ENCODE measurements at places on chromosomes 1 and 21.

DNA sequence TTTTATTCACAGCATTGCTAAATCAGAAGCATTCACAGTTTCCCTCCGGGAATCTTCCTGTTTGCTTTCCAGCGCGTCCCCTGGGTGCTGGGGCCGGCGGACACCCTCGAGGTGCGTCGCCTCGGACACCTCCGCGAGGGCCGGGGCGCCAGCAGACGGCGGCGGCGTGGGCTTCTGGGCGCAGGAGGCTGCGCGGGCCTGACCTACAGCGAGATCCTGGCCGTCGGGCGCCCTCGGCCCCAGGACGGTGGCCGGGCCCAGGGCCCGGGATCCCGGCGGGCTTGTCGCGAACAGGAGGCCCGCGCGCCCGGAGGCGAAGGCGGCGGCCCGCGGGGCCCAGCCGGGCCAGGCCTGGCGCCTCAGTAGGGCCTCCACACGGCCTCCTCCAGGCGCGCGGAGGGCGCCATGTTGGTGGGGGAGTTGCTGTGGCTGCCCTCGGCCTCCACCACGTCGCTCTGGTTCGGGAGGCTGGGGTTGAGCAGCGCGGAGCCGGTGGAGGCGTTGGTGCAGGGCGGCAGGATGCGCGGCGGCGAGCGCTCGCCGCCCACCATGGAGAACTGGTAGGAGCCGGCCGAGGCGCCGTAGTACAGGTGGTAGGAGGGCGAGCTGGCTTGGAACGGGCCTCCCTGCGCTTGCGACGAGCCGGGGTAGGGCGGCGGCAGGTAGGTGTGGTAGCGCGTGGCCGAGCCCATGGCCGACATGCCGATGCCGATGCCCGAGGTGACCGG, 123.1 kb downstream of the CLIC6 start:
- H3K36me3 ChIP-seq: peaks cover 28% of the 10 kb centered on the region
- DNase-seq: no peak
- H3K27ac ChIP-seq: no peak overlapping the region
- no peaks in the 10 kb centered on the region for H3K27me3 ChIP-seq
- H3K4me1 ChIP-seq: no peaks in the 10 kb centered on the region

GRCh38 chr1:33874636-33875035, 10.8 kb downstream of the HMGB4 start:
- H3K27ac ChIP-seq: no peak overlapping the region
- DNase-seq: no peak
- no peaks in the 10 kb centered on the region for H3K4me1 ChIP-seq

DNA sequence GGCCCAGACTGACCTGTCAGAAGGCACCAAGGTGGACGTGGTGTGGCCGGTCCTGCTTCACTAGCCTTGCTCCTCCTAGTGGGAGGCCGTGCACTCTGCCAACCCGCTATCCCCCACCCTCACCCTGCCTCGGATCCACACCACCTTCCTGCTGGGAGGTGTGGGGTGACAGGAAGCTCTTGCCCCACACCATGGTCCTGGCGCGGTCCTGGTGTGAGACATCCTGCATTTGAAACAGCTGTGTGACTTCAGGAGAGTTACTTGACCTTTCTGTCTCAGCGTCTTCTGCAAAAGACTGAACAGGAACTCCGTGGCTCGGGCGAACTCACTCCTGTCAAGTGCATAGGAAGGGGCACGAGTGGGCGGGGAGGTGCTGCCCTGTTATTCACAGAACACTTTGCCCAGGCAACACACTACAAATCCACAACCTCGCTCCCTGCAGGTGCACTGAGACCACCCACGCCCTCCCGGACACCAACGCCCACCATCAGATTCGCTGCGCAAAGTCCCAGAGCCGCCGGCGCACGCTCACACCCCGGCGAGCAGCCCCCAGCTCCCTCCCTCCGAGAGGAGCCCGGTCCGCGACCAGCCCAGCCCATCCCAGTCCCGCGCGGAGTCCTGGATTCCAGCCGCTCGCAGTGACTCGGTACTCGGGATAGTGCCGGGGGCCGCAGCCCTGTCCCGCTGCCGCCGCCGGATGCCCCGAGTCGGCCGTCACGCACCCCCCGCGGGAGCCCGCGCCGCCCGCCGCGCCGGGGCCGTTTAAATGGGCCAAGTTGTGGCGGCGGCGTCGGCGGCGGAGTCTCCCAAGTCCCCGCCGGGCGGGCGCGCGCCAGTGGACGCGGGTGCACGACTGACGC, at the start of gene SAMD11:
SAMD11 (plus strand) TSS at position 793 of the 860 bp plus-strand sequence. CDS start 509 bp downstream, outside the sequence.
- peak; percentile 25 for DNase-seq
- peaks cover 6% of the 10 kb centered on the region for H3K4me1 ChIP-seq
- H3K27ac ChIP-seq: peak within 1 kb of the TSS; percentile 48
- H3K4me3 ChIP-seq: peak within 1 kb of the TSS; percentile 62
- peaks cover 52% of the 10 kb centered on the region for H3K27me3 ChIP-seq
- no peaks in the 10 kb centered on the region for H3K36me3 ChIP-seq

- H3K36me3 ChIP-seq: no peaks in the 10 kb centered on the region
- no peaks in the 10 kb centered on the region for H3K4me1 ChIP-seq
- no peak overlapping the region for H3K27ac ChIP-seq
Measured at GRCh38 chr1:202362212-202362611, 13.7 kb downstream of the PPP1R12B start.

DNA sequence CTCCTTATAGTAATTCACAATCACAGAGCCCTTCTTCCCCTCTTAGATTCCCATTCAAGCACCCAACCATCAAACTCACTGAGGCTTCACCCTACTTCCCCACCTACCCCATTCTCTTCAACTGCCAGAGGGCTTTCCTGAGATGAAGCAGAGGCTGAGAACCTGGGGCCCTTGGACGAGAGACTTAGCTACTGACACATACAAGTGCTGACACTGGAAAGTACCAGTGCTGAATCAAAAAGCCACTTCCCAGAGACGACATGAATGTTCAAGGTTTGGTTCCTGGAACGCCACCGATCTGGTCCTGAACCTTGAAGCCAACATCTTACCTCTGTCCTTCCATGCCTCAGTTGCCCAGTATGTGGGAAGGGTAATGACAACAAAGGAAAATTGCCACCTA, 16.6 kb upstream of the RAP1A start:
- H3K27ac ChIP-seq: peak overlapping the region; percentile 97
- peak overlapping the region; percentile 75 for H3K4me3 ChIP-seq
- peak; percentile 44 for DNase-seq
- no peaks in the 10 kb centered on the region for H3K27me3 ChIP-seq
- peaks cover 30% of the 10 kb centered on the region for H3K36me3 ChIP-seq

Measured in activated T-helper 1 cell treated with anti-CD3 and anti-CD28 coated beads, Interleukin-12 subunit alpha, Interleukin-12 subunit beta, Interleukin-2, Interleukin-4 antibody, amounts not matched to agents 30 ng/mL and 10 ng/mL and 1 ng/mL, durations not matched to agents 14 hours and 24 hours and 36 hours (primary cell).